Naive thymus-derived CD8-positive, alpha-beta T cell (primary cell): ENCODE measurements at places on chromosomes 7 and 10.

- peaks cover 15% of the 10 kb centered on the region for H3K4me1 ChIP-seq
- H3K27ac ChIP-seq, result no peak overlapping the region
- H3K4me3 ChIP-seq, result peak overlapping the region; percentile 95
- no peaks in the 10 kb centered on the region for H3K36me3 ChIP-seq
Observed at GRCh38 chr7:90246171-90246570, 1.2 kb downstream of the CFAP69 start.

- peak overlapping the region; percentile 21 for H3K27ac ChIP-seq
- H3K4me3 ChIP-seq, result no peak overlapping the region
Observed at GRCh38 chr7:30087371-30087770, 47.4 kb upstream of the MTURN start.

- no peaks in the 10 kb centered on the region for H3K4me1 ChIP-seq
- no peak for DNase-seq
- no peaks in the 10 kb centered on the region for H3K27me3 ChIP-seq
- H3K36me3 ChIP-seq, result peaks cover 15% of the 10 kb centered on the region
Observed at GRCh38 chr10:112857493-112857892, 92.6 kb upstream of the TCF7L2 start.

GRCh38 chr10:112442063-112442462 is 4.7 kb downstream of the ZDHHC6 start:
- H3K27ac ChIP-seq, result no peak overlapping the region
- peaks cover 47% of the 10 kb centered on the region for H3K4me1 ChIP-seq
- no peak overlapping the region for H3K4me3 ChIP-seq

GRCh38 chr10:93458821-93459257 is 23.3 kb downstream of the MYOF start:
- H3K4me3 ChIP-seq, result no peak overlapping the region
- no peaks in the 10 kb centered on the region for H3K4me1 ChIP-seq
- DNase-seq, result no peak
- no peaks in the 10 kb centered on the region for H3K36me3 ChIP-seq

- H3K4me1 ChIP-seq, result peaks cover 6% of the 10 kb centered on the region
- no peak overlapping the region for H3K4me3 ChIP-seq
- H3K36me3 ChIP-seq, result no peaks in the 10 kb centered on the region
- H3K27me3 ChIP-seq, result peaks cover 8% of the 10 kb centered on the region
- DNase-seq, result no peak
Observed at GRCh38 chr7:90111-91063, 102.0 kb upstream of the FAM20C start.

- peaks cover 64% of the 10 kb centered on the region for H3K4me1 ChIP-seq
- no peak for DNase-seq
- H3K27me3 ChIP-seq, result no peaks in the 10 kb centered on the region
- no peak overlapping the region for H3K27ac ChIP-seq
Observed at GRCh38 chr10:102312683-102313082, 67.4 kb downstream of the GBF1 start.

DNA sequence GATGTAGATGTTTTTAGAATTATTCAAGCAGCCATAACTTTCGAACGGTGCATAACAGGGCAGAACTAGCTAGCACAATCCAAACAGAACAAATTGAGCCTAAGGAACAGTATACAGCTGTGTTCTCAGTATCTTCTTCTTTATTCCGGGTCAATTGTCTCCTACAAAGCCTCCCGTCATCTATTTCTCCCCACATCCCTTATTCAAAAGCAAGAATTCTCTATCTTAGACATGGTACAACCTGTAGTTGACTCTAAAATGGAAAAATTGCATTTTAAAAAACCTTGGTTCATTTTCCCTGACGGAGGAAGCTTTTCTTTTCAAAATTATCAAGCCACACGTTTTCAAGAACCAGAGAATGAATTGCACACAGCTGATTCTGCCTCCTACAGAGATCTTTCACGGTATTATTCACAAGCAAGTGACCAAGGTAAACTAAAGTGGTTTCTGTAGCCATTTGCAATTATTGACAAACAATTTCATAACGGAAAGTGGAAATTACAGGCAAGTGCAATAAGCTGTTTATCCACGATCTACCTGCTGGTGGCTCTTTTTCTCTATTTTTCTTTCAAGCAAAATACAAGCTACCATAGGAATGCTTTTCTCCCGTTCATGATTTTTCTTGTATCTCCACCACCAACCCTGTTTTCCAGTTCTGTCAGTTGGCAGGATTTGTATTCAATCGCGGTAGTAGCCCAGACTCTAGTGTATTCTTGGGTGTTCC is 2.3 kb downstream of the GRM8 start:
- H3K27ac ChIP-seq, result no peak overlapping the region
- H3K4me3 ChIP-seq, result peak overlapping the region; percentile 19
- H3K4me1 ChIP-seq, result peaks cover 19% of the 10 kb centered on the region

DNA sequence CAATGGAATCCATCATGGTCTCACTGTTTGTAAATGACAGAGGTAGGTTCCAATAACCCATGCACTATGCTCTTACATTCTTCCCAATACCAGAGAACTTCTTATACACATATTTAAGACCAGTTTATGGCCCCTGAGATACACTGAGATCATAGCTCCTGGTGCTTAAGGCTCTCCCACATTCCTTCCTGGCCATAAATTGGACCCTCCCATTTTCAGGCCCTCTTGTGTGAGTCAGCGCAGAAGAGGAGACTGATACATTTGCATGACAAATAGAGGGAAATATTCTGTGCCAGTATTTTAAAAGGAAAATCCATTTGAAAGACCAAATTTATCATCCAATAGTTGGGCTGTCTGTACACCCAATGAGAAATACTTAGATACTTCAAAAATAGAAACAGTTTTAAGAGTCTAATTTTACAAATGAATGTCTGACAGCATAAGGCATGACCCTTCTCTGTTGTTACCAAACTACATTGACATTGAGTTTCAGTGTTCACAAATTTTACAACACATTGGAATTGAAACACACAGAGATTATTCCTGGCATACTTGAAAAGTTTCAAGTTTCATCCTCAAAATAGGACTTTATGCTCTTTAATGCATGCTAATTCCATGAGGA is 35.3 kb downstream of the SLC16A9 start:
- H3K27ac ChIP-seq, result no peak overlapping the region
- H3K27me3 ChIP-seq, result no peaks in the 10 kb centered on the region
- no peaks in the 10 kb centered on the region for H3K36me3 ChIP-seq

- H3K4me3 ChIP-seq, result no peak overlapping the region
- H3K4me1 ChIP-seq, result peaks cover 2% of the 10 kb centered on the region
- H3K27ac ChIP-seq, result no peak overlapping the region
- H3K27me3 ChIP-seq, result no peaks in the 10 kb centered on the region
Observed at GRCh38 chr7:16708980-16709379, 44.6 kb upstream of the TSPAN13 start.

- DNase-seq, result no peak
- H3K27me3 ChIP-seq, result peaks cover 32% of the 10 kb centered on the region
- H3K4me1 ChIP-seq, result peaks cover 6% of the 10 kb centered on the region
- no peaks in the 10 kb centered on the region for H3K36me3 ChIP-seq
- no peak overlapping the region for H3K27ac ChIP-seq
Observed at GRCh38 chr10:17833656-17834055, 24.5 kb downstream of the MRC1 start.

- no peak overlapping the region for H3K4me3 ChIP-seq
- H3K36me3 ChIP-seq, result no peaks in the 10 kb centered on the region
- H3K27ac ChIP-seq, result no peak overlapping the region
Observed at GRCh38 chr7:122183106-122183505, 39.1 kb upstream of the AASS start.

DNA sequence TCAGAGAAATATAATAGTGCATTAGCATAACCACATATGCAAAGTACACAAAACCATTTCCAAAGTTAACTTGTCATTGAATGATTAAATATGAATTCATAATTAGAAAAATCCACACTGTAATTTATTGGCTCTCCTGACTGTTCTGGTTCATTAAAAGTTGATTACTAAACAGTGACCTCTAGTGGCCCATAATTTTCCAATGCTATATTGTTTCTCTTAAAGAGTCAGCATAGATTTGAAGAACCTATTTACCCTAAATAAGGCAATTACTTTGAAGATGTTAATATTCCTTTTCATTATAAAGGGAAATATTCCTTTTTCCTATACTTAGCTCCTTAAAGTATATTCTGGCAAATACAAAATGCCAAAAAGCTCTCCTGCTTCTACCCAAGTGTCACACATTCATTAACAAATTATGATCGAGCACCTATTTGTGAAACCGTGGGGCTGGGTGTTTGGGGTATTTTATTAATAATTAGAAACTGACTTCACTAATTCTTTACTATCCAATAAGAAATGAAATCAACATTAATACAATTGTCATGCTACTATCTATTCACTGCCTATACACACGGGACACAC is 86.2 kb downstream of the HIBADH start:
- no peak overlapping the region for H3K4me3 ChIP-seq
- H3K4me1 ChIP-seq, result no peaks in the 10 kb centered on the region
- peaks cover 16% of the 10 kb centered on the region for H3K36me3 ChIP-seq
- H3K27ac ChIP-seq, result no peak overlapping the region
- no peaks in the 10 kb centered on the region for H3K27me3 ChIP-seq

DNA sequence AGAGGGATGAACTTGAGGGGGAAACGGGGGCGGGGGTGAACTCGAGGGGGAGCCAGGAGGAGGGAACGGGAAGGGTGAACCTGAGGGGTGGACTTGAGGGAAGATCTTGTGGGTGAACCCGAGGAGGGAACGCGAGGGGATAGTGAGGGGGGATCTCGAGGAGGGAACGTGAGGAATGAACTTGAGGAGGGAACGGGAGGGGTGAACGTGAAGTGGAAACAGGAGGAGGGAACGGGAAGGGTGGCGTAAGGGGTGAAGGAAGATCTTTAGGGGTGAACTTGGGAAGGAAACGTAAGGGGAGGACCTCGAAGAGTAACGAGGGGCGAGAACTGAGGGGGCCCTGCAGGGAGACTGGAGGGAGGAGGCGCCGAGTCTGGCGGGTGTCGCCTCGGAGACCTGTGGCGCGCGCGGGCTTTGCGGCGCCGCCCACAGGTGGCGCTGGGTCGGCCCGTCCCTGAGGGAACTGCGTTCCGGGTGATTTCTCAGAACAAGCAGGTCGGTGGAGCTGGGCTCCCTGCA is 651 bp downstream of the MYO3A start:
- no peak for DNase-seq
- peaks cover 5% of the 10 kb centered on the region for H3K4me1 ChIP-seq
- H3K27ac ChIP-seq, result no peak overlapping the region
- H3K27me3 ChIP-seq, result peaks cover 28% of the 10 kb centered on the region

DNA sequence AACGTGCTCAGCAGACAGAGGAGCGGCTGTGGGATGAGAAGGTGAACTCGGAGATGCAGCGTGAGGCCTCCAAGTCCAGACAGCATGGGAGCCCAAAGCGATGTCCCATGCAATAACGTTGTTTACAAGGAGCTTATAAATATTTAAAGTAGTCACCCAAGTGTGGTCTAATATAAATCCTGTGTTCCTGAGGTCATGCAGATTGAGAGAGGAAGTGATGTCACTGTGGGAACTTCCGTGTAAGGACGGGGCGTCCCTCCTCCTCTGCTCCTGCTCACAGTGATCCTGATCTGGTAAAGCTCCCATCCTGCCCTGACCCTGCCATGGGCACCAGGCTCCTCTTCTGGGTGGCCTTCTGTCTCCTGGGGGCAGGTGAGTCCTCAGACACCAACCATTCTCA is 94.7 kb upstream of the PRSS58 start:
- no peak for DNase-seq
- peak overlapping the region; percentile 61 for H3K4me3 ChIP-seq
- H3K27ac ChIP-seq, result peak overlapping the region; percentile 57
- peaks cover 26% of the 10 kb centered on the region for H3K4me1 ChIP-seq
- no peaks in the 10 kb centered on the region for H3K27me3 ChIP-seq

- peaks cover 4% of the 10 kb centered on the region for H3K27me3 ChIP-seq
- no peaks in the 10 kb centered on the region for H3K4me1 ChIP-seq
Observed at GRCh38 chr10:44167752-44168151, 217.1 kb downstream of the CXCL12 start.

GRCh38 chr10:66349726-66350125 is 576.1 kb upstream of the LRRTM3 start:
- H3K36me3 ChIP-seq, result no peaks in the 10 kb centered on the region
- no peaks in the 10 kb centered on the region for H3K27me3 ChIP-seq
- no peaks in the 10 kb centered on the region for H3K4me1 ChIP-seq
- H3K27ac ChIP-seq, result no peak overlapping the region
- no peak for DNase-seq

- no peaks in the 10 kb centered on the region for H3K4me1 ChIP-seq
- no peaks in the 10 kb centered on the region for H3K27me3 ChIP-seq
- no peak overlapping the region for H3K4me3 ChIP-seq
- no peak for DNase-seq
- no peak overlapping the region for H3K27ac ChIP-seq
Observed at GRCh38 chr7:122975341-122975740, 20.2 kb downstream of the TAS2R16 start.

DNA sequence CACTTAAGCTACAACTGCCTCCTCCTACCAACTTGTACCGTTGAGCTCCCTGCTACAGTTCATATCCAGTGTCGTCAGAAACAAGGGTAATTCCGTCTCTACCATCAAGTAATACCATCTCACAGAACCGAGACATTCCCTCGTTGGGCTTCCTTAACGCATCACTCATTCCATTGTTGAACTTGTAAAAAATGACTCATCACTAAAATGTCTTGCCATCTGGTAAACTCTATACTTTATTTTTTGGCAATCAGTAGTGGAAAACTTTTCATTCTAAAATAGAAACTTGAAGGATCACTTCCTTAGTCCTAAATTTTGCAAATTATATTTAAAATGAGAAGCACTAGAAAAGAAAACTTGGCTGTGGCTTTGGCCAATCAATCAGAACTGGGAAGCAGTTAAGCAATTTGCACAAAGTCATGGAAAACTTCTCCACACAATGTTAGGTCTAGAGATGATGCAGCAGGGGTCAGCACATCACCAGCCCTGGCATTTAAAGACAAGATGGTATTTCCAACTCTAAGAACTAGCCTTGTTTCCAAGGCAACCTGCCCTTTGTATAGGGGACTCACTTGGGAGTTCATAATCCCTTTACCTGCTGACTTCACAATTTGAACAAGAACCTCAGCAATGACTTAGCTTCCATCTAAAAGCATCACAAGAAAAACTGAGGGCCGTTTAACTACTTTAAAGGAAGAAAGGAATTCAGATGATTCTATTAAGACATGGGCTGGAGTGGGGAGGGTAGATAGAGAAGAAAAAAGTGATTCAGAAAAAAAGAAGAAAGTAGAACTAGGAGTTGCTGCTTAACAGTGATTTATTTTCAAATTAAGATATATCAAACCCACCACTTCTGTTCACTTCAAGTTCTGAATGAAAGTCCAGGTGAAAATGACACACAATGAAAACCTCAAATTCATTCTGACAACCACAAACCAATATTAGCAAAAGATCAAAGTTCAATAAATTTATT is 288.1 kb downstream of the PARD3 start:
- no peak overlapping the region for H3K27ac ChIP-seq
- no peaks in the 10 kb centered on the region for H3K27me3 ChIP-seq
- no peaks in the 10 kb centered on the region for H3K4me1 ChIP-seq
- H3K36me3 ChIP-seq, result no peaks in the 10 kb centered on the region
- no peak overlapping the region for H3K4me3 ChIP-seq
